ENCODE measurements at places on chromosomes 1 and 21. TPM values are rescaled to one million over a fixed set of nuclear protein-coding genes. Genes with fewer than 3 reads are reported as not detected.

- DNase-seq = no peak
Measured at GRCh38 chr21:42443876-42444744, 40.4 kb downstream of the UBASH3A start.

PRKCZ gene
- total RNA-seq = 5.6 TPM

TMEM201 gene
- total RNA-seq = 17.1 TPM

DNA sequence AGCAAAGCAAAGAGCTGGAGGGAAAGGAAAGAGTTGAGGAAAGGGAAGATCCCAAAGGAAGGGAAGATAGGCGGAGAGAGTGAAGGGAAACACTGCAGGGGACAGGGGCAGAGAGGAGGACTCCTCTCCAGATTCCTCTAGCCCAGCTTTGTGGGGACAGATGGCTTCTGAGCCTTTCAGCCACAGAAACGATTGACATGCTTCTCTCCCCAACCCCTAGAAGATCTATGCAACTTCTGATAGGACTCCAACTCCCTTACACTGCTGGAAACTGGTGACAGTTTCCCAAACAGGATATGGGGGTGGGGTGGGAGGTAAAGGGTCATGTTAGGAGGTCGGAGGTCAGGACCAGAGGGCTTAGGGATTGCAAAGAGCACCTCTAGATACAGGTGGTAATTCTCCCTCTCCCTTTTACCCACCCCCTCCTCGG, 6.5 kb downstream of the MEX3A start:
- no peak for DNase-seq

- no peak for DNase-seq
Measured at GRCh38 chr1:87638636-87639035, 310.0 kb downstream of the LMO4 start.

GRCh38 chr1:155062151-155062686, 1.3 kb upstream of the EFNA4 start:
- DNase-seq = no peak

GRCh38 chr1:64092851-64093371, 110.5 kb upstream of the UBE2U start:
- DNase-seq = no peak

- no peak for DNase-seq
Measured at GRCh38 chr1:244614113-244614836, 38.7 kb upstream of the DESI2 start.

DNA sequence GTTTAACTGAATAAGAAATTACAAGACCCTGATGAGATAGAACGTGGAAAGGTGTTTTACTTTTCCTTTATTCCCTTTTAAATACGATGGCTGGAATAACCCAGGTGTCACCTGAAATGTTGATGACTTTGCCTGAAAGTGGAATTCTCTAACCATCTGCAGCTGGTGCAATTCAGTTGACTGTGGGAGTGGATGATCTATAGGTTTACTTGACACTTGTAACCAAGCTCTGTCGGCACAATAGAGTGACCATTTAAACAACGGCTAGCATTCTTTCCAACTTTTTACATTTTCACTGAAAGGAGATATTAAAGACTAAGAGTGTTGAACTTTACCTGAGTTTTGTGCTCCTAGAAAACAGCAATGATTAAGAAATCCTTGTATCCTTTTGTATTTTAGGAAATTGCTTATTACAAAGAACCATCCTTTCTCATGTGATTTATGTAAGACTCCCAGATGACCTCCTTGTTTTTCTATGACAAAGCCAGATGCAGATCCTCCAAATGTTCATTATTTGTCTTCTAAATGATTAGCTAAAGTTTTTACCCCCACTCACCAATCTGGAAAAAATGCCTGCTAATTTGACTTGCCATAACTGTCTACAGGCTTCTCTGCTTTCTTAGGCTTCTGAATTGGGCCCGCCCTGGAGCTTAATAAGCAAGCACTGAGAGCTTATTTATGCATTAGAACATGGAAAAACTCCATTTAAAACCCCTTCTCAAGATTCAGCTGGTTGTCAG, 129.5 kb upstream of the LRRC7 start:
- no peak for DNase-seq

TFF1 gene
- not detected for total RNA-seq

PKP1 gene
- total RNA-seq = not detected

- DNase-seq = no peak
Measured at GRCh38 chr1:222090103-222090502, 348.2 kb upstream of the DUSP10 start.

- no peak for DNase-seq
Measured at GRCh38 chr1:242554577-242554976, 30.1 kb upstream of the PLD5 start.

GRCh38 chr1:153991151-153991630, 629 bp downstream of the RPS27 start:
- no peak for DNase-seq

DNA sequence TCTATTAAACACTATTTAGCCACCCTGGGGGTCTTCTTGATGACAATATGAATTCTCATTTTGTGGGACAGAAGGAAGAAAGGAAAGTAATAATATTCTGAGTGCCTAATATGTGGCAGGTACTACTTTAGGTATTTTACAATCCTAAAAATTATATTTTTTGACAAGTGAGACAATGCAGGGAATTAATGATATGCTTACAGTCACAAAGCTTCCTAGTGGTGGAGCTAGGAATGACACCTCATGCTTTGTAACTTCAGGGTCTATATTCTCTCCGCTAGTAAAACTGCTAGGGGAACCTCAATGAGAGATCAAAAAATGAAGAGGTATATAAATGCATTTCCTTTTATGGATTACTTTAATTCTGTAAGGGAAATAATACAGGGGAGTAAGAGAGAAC, 44.3 kb downstream of the TPR start:
- no peak for DNase-seq

- no peak for DNase-seq
Measured at GRCh38 chr1:163250382-163250974, 47.8 kb upstream of the RGS5 start.

TRAF5 gene
- total RNA-seq = 65.6 TPM

DNA sequence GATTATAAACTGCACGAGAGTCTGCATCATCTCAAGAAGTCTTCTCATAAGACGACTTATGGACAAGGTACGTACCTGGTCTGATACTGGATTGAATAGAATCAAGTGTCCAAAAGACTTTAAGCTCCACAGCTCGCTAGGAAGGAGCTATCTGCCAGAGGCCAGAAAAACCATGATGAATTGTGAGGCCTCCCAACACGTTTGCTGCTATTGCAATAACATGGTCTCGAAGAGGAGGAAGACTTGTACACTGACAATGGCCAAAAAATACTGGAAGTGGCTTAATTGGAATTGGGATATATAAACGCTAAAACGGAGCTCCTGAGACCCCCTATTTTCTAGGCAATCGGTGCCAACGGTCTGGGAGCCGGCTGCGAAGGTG, 534 bp downstream of the DNAJC28 start:
- DNase-seq = no peak

SDC3 gene
- 0.10 TPM for total RNA-seq

GRCh38 chr21:37338671-37339551, 27.7 kb upstream of the DYRK1A start:
- DNase-seq = no peak
